ENCODE measurements at places on chromosomes 11 and 22.

DNA sequence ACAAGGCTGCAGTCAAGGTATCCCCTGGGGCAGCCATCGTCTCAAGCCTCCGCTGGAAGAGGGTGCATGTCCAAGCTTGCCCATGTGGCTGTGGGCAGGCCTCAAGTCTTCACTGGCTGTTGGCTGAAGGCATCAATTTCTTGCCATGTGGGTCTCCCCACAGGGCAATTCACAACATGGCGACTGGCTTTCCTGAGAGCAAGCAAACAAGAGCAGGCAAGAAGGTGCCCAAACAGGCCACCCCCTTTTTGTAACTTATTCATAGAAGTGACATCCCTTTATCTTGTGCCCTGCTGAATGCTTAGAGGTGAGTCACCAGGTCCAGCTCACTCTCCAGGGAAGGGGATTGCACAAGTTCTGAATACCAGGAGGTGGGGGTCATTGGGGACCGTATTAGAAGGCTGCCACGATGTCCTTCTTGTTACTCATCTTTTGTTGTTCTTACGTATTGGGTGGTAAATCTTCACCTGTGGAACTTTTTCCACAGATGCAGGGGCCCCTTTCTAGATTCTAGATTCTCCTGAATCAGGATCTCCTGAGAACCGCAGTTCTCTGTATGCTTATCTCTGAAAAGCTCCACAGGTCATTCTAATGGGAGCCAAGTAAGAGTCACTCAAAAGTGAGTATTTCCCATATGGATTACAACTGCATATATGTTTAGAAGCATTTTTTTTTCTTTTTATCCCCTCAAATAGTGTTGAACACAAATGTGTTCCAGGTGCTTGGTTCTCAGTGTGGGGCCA, 44.2 kb upstream of the MICAL2 start:
- DNase-seq: no peak

- no peak for DNase-seq
Observed at GRCh38 chr11:116932181-116932580, 94.8 kb upstream of the APOA1 start.

DNA sequence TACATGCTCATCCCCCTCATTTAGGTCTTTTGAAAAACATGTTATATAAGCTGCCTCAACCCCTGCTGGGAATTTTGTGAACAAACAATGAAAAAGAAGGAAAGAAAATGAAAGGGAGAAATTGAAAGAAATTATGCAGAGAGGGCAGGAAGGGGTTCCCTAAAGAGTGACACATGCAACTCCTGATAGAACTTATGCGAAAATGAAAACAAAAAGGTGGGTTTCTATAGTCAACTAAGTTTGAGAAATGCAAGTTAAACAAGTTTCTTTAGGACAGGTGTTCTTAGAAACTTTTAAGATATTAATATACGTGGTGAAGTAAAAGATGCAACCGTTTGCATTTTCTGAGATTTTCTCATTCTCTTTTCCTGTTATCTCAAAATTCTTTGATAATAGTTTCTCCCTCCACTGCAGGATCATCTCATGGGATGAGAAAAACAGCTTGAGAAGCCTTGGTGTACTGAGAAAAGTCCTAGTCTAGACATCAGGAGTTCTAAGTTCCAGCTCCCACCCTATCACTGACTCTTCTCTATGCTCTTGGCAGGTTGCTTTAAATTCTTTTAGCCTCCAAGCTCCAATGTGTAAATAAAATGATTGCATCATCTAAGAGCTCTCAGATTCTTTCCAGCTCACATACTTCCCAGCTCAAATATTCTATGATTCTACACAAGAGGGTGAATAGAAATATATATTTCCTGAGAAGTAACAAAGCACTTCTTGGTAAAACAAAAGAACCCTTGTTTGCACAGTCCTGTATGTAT, 109.2 kb downstream of the FAM76B start:
- DNase-seq: no peak

- no peak for DNase-seq
Observed at GRCh38 chr11:71251151-71251721, 1.1 kb downstream of the SHANK2 start.

GRCh38 chr11:119540370-119541125, 117.6 kb upstream of the THY1 start:
- no peak for DNase-seq

GRCh38 chr11:69734841-69735240, 31.0 kb upstream of the FGF19 start:
- no peak for DNase-seq

- no peak for DNase-seq
Observed at GRCh38 chr22:21917959-21918261, 34.7 kb downstream of the PPM1F start.

DNA sequence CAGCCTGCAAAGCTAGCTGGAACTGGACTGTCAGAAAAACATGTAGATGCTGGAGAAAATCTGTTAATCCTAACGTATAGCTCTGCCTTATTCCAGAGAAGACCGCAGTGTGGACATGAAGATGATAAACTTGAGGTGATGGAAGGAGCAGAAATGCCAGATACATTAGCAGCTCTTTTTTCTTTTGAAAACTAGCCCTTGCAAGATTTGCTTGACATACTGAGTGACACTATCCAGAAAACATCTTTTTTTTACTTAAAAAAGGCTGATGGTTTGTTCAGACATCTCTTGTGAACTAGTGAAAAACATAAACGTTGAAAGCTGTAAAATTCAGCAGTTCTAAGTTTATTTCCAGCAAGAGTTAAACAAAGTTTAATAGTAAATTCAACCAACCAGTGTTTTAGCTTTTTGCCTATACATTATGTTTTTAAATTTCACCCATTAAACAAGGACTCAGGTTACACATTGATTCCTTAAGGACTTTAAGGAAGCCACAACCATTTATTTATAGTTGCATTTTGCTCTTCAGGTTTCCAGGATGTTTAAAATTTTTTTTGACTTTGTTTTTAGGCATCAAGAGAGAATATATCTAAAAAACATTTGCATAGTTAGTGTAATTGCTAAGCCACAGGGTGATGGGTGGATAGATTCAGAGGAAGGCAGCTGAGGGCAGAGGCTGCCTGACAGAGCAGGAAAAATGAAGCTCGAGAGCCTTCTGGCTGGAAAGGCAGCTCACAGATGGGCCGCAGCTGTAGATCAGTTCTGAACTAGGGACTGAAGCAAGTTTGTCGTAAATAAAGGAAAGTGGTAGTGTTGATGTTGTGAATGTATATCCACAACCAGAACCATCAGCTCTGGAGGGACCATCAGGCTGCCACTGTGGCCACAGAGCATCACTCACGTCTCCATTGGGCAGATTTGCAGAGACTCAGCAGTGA, 9.5 kb downstream of the SNAP29 start:
- DNase-seq: no peak

- DNase-seq: no peak
Observed at GRCh38 chr22:23844739-23845202, 6.0 kb upstream of the DERL3 start.

- no peak for DNase-seq
Observed at GRCh38 chr11:100837311-100837710, 150.2 kb downstream of the ARHGAP42 start.

DNA sequence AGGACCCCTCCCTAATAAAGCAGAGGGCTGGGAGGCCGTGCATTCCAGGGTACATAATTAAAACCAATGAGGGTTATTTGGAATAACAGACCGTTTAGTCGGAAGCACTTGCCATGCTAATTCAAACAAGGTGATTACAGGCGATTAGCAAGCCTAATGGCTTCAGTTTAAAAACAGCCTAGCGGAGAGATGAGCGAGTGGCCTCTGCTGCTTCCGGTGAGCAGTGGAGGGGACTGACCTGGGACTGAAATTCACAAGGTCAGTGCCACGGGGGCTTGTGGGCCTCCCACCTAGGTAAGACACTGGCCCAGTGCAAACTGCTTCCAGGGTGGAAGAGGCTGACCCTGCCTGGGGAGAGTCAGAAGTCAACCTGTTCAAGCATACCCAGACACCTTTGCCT, 56.8 kb upstream of the ALX4 start:
- DNase-seq: no peak

GRCh38 chr11:10499452-10499851, 41.5 kb downstream of the RNF141 start:
- DNase-seq: no peak

GRCh38 chr22:38843201-38843656, 599 bp downstream of the NPTXR start:
- DNase-seq: no peak

DNA sequence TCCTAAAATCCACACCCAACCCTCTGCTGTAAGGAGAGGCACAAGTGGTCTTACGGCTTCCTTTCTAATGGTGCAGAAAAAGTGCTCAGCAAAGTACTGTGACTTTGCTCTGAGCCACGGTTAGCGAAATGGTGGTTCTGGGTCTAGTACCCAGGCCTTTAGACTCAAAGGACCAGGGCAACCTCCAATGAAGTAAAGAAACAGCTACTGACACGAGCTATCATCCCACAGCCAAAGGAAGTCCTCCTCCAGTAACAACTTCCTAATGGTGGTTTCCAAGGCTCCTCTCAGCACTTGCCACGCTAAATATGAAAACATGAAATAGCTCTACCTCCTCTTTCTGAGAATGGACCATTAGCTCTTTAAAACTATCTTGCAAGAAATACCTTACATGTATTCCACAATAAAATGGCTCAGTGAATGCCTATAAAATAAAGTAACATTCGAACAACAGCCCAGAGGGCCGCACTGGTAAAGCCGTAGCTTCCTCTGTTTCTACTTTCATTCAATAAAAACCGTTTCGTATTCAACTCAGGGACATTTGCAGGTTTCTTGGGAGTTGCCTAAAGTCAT, 122.4 kb downstream of the ETS1 start:
- no peak for DNase-seq

GRCh38 chr22:26483439-26484359, at the start of the genes HPS4 and SRRD:
Gene HPS4 (minus strand): TSS chr22:26483783. CDS start chr22:26481762, 2,021 bp downstream.
Gene SRRD (plus strand): TSS chr22:26483877. CDS start chr22:26483891, 14 bp downstream.
- peak; percentile 86 for DNase-seq

DNA sequence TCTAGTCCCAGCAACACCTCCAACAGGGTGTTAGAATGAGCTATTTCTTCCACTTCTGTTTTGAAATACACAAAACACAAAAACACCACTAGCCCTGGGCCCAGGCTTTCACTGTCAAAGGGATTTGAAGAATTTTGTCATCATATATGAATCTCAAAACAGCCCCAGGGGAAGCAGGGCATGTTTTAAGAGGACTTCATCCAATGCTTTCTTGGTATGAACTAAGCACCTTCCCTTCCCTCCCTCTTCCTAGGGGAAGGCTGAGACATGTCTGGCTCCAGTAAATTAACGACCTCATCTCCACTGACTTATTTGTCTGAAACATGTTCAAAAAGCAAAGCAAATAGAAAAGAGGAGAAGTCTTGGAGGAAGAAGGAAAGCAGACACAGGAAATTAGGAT, 75.7 kb upstream of the INCENP start:
- DNase-seq: no peak

GRCh38 chr11:73162196-73162740, 20.1 kb upstream of the FCHSD2 start:
- no peak for DNase-seq

DNA sequence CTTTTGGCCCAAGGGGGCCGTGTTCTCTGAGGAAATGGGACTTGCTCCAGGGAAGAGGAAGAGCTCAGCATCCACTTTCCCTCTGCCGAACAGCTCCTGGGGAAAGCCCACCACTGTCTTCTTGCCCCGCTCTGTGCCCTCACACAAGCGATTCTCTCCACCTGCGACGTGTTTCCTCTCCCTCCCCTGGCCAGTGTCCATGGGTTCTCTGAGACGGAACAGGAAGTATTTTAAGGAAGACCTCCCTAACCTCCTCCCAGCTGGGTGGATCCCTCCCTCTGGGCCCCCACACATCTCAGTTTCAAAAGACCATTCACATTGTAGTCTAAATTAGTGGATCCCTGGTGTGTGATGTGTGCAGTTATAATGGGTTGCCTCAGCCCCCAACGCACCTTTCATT, 1.6 kb downstream of the TP53AIP1 start:
- DNase-seq: no peak

DNA sequence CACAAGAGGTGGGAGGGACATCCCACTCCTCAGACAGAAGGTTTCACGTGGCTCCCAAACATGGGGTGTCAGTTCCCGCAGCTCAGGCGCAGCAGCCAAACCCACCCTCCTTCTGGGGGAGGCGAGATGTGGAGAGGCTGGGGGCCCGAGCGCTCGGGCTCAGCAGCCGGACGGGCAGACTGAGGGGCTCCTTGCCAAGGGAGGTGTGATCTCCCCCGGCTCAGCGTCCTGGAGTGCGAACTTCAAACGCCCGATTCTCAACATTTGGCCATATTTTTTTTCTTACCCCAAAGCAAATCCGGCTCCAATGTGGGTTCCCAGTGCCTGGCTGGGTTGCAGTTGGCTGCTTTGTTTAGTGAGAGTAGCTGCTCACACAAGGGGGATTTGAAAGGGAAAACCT, 477.9 kb downstream of the MN1 start:
- no peak for DNase-seq
